Immature natural killer cell (primary cell): ENCODE measurements at places on chromosomes 6 and 20. TPM values are rescaled to one million over a fixed set of nuclear protein-coding genes. Genes with fewer than 3 reads are reported as not detected.

GRCh38 chr6:106609699-106610098 lies 19.6 kb downstream of the RTN4IP1 start:
- no peak for DNase-seq

Gene BNIP5
- polyA plus RNA-seq, result not detected

Gene SRXN1
- polyA plus RNA-seq, result 44.6 TPM

GRCh38 chr6:35736253-35736894 lies 458 bp upstream of the ARMC12 start:
- DNase-seq, result peak; percentile 81

Gene PTCRA
- 0.62 TPM for polyA plus RNA-seq

DNA sequence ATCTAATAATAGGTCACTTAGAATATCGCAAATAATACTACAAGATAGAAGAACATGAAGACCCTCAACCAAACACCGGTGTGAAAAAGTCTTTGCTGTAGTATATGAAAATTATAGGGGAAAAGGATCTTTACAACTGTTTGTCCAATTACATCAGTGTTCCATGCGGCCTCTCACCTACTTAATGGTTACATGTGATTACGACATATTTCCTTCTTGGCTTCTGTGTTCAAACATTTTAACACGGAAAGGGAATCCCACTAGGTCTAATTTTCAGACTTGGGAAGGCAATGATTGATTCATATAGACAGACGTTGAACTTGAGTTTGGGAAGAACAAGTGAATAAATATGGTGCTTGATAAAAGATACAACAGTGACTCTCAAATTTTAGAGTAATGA lies 273.4 kb downstream of the KIF16B start:
- DNase-seq, result no peak

DNA sequence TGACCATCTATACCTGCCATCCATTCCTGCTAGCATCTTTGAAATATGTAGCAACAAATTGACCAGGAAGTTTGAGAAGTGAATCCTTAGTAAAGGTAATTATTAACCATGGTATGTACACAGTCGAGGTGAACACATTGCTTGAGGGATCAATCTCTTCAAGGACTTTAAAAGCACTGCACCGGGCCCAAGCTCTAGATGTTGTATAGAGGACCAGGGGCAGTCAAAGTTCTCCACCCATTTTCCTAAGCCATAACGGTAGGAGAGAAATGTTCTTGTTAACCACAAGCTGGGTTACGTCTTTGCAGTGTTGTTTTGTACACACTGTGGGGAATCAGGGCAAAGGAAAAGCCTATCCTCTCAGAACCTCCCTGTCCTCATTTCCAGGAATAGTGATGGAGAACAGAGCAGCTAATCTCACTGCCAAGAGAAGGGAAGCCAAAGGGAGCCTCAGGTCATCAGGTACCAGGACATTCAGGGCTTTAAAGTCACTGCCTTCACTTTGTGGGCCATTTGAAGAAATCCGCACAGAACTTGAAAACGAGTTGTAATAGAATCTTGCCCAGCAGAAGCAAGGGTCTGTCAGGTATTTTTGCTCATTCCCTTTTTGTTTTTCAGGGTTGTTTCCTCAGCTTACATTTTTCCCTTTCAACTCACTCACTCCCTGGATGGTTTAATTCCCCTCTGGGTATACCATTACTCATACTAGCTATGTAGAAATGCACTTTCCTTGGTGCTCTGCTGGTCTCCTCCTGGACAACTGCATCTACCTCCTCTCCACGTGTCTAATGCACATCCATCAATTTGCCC lies 5.3 kb upstream of the PM20D2 start:
- no peak for DNase-seq

DNA sequence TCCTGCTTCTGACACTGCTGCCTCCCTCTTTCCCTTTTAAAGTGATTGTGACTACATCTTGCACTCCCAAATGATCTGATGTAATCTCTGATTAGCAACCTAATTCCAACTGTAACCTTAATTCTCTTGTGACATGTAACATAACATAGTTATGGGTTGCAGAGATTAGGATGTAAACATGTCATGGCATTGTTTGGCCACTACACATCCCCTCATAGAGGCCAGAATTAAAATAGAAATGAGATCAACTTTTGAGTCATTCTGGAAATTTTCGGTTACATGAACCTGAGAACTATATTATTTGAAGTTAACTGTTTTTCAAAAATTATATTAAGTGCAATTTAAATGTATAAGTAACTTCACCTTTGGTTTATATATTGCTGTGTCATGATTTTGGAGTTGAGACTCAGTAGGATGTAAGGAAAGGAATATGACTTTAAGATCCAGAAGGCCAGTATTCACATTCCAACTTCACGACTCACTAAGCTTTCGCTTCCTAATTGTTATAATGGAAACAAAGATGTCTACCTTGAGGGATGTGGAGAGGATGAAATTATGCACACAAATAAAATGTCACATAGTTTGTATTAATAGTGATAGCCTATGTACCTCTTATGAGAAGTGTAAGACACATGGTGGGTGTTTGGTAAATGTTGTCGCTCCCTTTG lies 611.9 kb upstream of the MAP3K7 start:
- DNase-seq, result no peak

- DNase-seq, result no peak
Measured at GRCh38 chr20:9506964-9507369, 7.4 kb upstream of the LAMP5 start.

DNA sequence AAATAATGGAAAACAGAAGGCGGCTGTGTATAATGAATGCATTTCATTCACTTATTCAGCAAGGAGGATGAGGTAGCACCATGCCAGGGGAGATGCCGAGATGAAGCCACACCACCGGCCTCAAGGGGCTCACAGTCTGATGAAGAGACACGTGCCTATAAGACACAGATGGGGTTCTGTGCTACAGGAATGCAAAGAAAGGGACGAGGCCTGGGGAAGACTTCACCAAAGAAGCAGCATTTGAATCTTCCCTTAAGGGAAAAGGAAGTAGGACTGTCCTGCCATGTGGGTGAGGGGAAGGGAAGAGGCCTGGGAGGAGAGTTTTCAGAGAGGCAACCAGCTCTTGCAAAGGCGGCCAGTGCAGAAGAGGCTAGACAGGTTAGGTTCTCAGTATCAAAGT lies 98.9 kb downstream of the PSMG4 start:
- no peak for DNase-seq
